ENCODE measurements at places on chromosomes 16 and 17.
A peak's percentile ranks its signal among the peaks of the same experiment; 100 is the strongest.

GRCh38 chr16:27363246-27363632 is 38.7 kb upstream of the IL21R start:
- no peak for DNase-seq

DNA sequence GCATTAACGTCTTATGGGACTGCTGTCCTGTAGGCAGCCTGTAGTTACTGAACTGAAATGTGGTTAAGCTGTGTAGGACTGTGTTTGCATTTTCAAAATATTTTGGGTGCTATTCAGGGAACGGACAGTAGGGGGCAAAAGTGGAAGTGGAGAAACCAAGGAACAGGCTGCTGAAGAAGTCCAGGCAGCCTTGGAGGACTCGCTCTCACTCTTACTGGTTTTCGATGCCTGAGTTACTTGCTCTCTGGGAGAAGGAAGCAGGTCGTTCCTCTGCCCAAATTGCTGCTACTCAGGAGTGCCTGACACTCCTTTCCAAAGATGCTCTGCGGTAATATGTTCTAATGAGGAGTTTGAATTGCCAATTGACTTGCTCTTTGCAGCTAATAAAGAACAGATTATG is 64.5 kb upstream of the RBFOX1 start:
- DNase-seq, result no peak

- no peak for DNase-seq
Observed at GRCh38 chr16:35146723-35147458, 1687.5 kb downstream of the TP53TG3F start.

GRCh38 chr17:68512960-68513474 is 787 bp downstream of the PRKAR1A start:
- no peak for DNase-seq

DNA sequence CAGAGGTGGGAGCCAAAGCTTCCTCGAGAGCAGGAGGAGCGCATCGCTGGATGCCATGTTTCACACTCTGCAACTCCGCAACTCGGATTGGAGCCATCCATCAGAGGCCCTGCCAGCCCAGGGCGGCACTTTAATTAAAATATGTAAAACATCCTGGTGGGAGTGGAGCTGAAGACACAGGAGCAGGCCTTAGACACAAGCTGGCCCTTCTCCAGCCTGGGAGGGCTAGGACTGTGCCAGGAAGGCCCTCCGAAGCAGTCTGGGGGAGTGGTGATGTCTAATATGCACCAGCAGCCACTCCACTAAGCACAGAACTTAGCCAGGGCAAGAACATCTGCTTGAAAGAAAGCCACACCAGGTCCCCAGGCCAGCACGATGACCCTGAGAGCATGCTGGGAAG is 5.8 kb upstream of the CCDC182 start:
- no peak for DNase-seq

DNA sequence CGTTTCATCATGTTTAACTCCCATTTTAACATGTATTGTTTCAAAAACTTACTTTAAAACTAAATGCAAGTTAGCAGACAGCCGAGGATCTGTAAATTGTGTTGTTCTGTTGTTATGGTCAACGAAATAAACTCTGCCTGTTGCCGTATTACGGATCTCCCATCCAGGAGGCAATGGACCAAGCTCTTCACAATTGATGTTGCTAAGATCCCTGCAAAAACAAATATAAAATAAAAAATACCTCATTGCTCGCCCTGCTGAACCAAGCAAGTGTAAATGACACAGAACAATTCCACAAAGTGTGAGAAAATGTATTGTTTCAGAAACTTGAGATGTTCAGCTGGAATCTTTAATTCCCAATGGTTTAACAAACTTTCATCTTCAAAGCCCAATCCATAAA is 65.0 kb downstream of the CEP95 start:
- DNase-seq, result no peak

DNA sequence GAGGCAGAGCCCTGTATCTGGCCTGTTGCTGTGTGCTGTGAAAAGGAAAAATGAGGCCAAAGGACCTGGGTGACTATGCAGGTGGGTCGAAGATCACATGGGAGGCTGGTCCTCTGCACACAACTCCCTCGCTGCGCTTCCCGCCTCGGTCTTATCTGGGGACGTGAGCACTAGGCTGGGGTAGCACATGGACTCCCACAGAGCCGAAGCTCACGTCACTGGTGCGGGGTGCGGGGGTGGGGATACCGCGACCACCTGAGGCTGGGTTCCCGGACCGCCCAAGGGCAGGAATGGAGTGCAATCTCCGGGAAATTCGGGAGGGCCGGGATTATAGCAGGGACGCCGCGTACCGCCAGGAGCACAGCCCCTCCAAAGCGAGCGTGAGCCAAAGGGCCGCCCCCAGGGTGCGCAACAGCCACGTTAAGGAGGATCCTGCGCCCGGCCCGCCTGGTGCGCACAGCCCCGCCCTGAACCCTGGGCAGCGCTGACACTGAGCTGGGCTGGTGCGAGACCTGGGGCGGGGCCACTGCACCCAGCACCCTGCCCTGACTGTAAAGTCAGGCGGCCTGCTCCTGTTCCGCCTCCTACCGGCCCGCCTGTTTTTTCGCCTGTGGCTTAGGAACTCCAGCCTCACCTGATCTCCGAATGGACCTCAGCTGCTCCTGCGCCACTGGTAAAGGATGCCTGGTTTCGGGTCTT is 4.8 kb downstream of the MT1A start:
- DNase-seq, result peak; percentile 14

- no peak for DNase-seq
Observed at GRCh38 chr16:89737341-89738071, 16.2 kb downstream of the ZNF276 start.

GRCh38 chr17:36877771-36878170 is 59.5 kb upstream of the LHX1 start:
- DNase-seq, result no peak

DNA sequence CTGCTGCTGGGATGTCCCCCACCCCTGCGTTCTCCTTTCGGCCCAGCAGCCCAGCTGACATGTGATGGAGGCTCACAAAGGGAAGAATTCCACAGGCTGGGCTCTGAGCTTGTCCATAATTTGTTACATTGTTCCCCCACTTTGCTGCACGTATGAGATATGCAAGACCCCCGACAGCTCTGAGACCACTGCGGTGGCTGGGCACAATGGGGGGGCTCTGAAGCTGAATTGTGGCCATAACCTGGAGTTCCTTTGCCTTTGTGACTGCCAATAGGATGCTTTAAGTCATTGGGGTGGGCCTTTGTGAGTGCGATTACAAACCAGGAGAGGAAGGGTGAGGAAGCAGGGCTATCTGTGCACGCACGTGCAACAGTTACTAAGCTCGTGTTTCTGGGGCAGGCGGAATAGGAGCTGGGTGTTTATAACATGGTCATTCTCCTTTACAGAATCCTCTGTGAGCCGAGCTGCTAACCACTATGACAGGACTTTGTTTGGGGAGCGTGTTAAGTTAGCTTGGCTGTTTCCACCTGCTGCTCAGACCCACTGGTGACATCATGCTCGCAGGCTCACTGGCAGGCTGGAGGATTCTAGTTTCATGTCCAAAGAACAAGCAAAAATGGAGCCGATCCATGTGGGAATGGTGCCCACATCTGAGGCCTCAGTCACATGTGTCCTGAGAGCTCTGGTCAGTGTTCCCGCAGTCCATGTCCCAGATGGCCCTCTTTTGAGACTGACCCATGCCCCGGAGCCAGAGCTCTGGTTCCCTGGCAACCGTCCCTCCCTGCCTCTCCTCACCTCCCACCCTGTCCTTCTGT is 208.3 kb upstream of the SALL1 start:
- no peak for DNase-seq

- DNase-seq, result no peak
Observed at GRCh38 chr17:77572065-77572601, 386.4 kb upstream of the TNRC6C start.

GRCh38 chr16:23836078-23836403 is 258 bp downstream of the PRKCB start:
- DNase-seq, result no peak

- DNase-seq, result no peak
Observed at GRCh38 chr16:57372372-57373116, at the start of gene CX3CL1. CX3CL1 (plus strand) TSS chr16:57372490; CDS start chr16:57372569, 79 bp downstream.

DNA sequence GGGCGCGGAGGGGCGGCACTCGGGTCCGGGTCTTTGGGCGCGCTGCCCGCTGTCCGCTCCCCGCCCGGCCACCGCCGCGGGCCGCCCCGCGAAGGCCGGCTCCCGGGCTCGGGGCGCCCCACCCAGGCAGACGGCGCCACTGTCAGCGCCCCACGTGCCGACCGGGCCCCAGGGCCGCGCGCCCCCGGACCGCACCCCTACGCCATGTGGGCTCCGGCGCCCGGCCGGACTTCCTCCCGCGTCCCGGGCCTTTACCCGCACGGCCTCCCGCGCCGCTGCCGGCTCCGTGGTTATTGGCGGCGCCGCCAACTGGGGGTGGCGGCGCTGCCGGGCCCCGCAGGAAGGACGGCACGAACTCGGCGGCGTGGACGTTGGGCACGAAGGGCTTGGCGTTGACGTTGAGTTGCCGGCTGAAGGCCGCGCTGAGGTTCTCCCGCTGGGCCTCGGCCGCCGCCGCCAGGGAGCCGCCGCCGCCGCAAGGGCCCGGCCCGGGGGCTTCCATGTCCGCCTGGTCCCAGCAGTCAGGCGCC is 577 bp downstream of the GSPT1 start:
- peak; percentile 52 for DNase-seq

- peak; percentile 58 for DNase-seq
Observed at GRCh38 chr17:1555651-1556471, 6.7 kb downstream of the PITPNA start.
